Colonic mucosa (tissue), 4 donors: ENCODE measurements at places on chromosomes 3 and 15.

GRCh38 chr15:69391046-69391757 is 22.9 kb upstream of the KIF23 start:
- no peak for DNase-seq

GRCh38 chr15:74568594-74568993 is 27.6 kb downstream of the ARID3B start:
- DNase-seq, result no peak

GRCh38 chr3:9402410-9403228 is 5.2 kb downstream of the SETD5 start:
- peak; percentile 86 for DNase-seq

GRCh38 chr15:42106288-42106687 is 11.9 kb upstream of the PLA2G4D start:
- DNase-seq, result peak; percentile 18

- DNase-seq, result peak; percentile 32
These were observed 70.1 kb downstream of the UQCC5 start for GRCh38 chr3:52606373-52607085.

GRCh38 chr3:177610686-177611633 is 413.7 kb upstream of the TBL1XR1 start:
- DNase-seq, result peak; percentile 90

DNA sequence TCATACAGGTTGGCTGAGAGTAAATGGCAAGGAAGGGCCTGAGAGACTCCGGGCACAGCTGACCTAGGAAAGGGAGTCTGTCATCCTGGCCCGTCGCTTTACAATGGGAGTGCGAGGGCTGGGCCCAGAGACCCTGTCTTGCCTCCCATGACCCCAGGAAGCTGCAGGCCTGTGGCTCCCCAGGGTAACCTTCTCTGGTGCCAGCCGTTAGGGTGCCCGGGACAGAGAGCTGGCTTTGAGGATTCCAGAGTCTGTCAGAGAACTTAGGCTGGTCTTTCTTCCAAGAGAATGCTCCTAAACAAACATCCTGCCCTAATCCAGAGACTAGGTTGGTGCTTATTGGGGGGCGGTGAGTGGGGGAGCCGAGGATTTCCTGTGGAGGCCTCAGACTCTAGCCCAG is 18.5 kb downstream of the ZNF710 start:
- no peak for DNase-seq

GRCh38 chr3:114809668-114810413 is 337.2 kb downstream of the ZBTB20 start:
- DNase-seq, result no peak

- DNase-seq, result peak; percentile 45
These were observed 67.8 kb downstream of the UBP1 start for GRCh38 chr3:33372218-33373081.

GRCh38 chr3:168036619-168037018 is 59.1 kb downstream of the GOLIM4 start:
- DNase-seq, result no peak

DNA sequence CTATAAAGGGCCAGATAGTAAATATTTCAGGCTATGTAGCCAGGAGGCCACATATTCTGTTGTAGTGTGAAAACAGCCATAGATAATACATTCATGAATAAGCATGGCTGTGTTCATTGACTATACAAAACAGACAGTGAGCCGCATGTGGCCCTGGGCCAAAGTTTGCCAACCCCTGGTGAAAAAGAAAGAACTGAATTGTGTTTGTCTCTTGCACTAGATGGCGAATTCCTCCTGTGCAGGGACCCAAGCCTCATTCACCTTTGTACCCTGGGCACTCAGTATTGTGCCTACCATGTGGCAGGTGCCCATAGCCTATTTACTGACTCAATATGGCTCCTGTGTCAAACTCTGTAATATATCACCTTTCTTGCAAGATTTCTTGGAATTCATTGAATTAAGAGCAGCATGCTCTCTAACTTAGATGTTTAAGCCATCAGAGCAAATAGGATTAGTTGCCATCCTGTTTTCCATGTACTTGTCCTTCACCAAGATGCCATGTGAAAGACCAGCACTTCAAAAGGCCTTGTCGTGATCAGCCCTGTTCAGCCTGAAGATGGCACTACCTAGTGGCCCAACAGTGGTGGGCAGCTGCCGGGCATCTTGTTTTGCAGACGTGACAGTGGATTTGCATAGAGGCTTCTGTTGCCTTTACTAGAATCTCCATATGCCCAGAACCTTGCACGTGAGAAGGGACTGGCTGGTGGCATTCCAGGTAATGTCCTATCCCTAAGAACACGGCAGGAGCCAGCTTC is 50.9 kb upstream of the CMTM7 start:
- DNase-seq, result peak; percentile 31

DNA sequence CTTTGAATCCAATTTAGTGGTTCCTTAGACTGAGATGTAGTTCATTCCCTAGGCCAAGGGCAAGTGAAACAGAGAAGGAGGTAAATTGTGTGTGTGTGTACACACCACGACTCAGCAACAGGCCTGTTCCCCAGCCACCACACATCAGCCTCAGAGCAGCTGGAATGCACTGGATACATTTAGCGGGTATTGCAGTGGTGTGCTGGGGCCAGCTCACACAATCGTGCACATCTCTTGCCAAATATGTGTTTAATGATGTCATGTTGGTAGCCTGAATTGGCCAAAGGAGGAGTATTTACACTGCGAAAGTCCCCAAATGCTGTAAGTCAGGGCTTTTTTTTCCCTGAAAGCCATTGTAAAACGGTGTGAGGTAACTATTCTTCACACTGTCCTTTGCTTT is 82.3 kb downstream of the RBPMS2 start:
- DNase-seq, result no peak

- no peak for DNase-seq
These were observed 2.8 kb downstream of the PLSCR2 start for GRCh38 chr3:146466604-146467003.

GRCh38 chr15:52103217-52104207 is 9.1 kb downstream of the BCL2L10 start:
- no peak for DNase-seq

GRCh38 chr15:78638658-78639314 is 2.2 kb downstream of the CHRNB4 start:
- DNase-seq, result peak; percentile 60

DNA sequence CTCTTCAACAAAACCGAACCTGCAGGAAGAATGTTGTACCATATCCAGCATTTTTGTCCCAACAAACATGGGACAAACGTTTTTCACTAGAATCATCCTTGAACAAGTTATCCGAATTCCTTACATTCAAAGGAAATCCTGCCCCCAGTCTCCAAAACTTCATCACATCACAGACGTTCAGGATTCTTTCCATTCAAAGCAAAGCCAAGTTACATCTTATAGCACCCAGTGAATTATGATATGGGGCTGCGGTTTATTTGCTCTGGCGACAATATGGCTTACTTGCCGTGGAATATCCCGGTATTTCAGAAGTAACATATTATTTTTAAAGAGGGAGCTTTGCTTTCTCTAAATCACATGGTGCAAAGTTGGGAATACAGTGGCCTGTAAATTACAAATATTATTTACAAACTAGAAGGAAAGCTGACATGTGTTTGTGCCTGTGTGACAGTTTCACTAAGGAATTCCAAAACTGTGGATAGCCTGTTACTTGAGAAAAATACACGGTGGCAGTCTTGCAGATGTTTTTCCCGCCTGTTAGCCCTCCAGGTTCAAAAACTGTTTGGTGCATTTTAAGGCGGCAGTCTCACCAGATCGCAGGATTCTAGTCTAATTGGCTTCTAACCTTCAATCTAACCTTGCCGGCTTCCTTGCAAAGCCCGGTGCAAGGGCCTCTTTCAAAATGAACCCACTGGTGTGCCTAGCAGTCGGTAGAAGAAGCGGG is 736 bp upstream of the MBNL1 start:
- no peak for DNase-seq

GRCh38 chr3:111352585-111352984 is 189.4 kb upstream of the CD96 start:
- no peak for DNase-seq
